ENCODE measurements at places on chromosomes 3 and 15. TPM values are rescaled to one million over a fixed set of nuclear protein-coding genes. Genes with fewer than 3 reads are reported as not detected.
A peak's percentile ranks its signal among the peaks of the same experiment; 100 is the strongest.

CFAP100 gene
- total RNA-seq: not detected

ZNF502 gene
- 0.69 TPM for total RNA-seq

RASL12 gene
- not detected for total RNA-seq

P2RY1 gene
- total RNA-seq: 0.17 TPM

ROPN1 gene
- not detected for total RNA-seq

ATP8B4 gene
- total RNA-seq: 4.2 TPM

TRH gene
- not detected for total RNA-seq

SAMD7 gene
- not detected for total RNA-seq

ANKRD63 gene
- total RNA-seq: not detected

SLC7A14 gene
- total RNA-seq: not detected

POLQ gene
- 23.9 TPM for total RNA-seq

HYAL3 gene
- total RNA-seq: 2.5 TPM

MOBP gene
- not detected for total RNA-seq

SMAD6 gene
- 0.07 TPM for total RNA-seq

DNA sequence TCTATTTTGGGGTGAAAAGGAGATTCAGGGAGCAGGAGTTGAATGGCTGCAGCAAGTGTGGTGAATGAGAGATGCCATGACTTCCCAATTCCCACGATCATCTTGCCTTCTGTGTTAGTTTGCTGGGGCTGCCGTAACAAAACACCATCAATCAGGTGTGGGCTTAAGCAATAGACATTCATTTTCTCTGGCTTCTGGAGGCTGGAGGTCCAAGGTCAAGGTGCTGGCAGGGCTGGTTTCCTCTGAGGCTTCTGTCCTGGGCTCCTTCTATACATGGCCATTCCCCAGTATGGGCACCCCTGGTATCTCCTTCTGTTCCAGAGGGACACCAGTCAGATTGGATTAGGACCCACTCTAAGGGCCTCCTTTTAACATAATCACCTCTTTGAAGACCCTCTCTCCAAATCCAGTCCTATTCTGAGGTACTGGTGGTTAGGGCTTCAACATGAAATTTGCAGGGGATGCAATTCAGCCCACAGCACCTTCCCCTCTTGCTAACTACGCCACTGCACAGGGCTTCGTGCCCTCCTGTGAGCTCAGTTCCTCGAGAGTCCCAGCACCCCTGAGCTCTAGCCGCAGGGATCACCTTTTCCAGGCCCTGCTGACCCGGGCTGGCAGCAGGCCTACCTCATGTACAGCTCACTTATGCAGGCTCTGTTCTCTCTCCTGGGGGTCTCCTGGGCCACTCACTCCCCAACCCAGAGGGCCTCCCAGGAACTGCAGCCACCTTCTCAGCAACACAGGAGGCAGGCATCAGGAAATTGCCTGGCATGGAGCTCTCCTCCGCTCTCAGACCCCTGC lies 37.3 kb upstream of the SLC6A11 start:
- no peak overlapping the region for H3K4me3 ChIP-seq
- H3K36me3 ChIP-seq: no peaks in the 10 kb centered on the region
- H3K27ac ChIP-seq: no peak overlapping the region
- H3K4me1 ChIP-seq: no peaks in the 10 kb centered on the region
- peaks cover 26% of the 10 kb centered on the region for H3K27me3 ChIP-seq
- no peak for DNase-seq

DNA sequence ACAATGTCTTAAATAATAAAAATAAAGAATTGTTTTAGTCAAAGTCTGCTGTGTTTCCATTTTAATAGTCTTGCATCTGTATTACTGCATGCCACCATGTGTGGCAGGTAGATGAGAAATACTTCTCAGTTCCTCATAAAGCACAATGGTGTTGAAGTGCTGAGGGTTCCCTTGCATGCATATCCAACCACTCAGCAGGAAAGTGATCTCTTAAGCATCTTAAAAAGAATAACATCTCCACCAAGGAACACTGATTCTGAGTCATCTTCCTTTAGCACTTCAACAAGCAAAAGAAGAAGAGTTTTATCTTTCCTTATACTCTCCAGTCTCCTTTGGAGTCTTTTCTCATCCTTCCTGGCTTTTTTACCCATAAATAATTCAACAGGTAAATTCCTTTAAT lies 602.0 kb downstream of the TBL1XR1 start:
- no peak overlapping the region for H3K4me3 ChIP-seq
- no peaks in the 10 kb centered on the region for H3K27me3 ChIP-seq
- no peaks in the 10 kb centered on the region for H3K36me3 ChIP-seq
- DNase-seq: no peak
- no peak overlapping the region for H3K27ac ChIP-seq

DNA sequence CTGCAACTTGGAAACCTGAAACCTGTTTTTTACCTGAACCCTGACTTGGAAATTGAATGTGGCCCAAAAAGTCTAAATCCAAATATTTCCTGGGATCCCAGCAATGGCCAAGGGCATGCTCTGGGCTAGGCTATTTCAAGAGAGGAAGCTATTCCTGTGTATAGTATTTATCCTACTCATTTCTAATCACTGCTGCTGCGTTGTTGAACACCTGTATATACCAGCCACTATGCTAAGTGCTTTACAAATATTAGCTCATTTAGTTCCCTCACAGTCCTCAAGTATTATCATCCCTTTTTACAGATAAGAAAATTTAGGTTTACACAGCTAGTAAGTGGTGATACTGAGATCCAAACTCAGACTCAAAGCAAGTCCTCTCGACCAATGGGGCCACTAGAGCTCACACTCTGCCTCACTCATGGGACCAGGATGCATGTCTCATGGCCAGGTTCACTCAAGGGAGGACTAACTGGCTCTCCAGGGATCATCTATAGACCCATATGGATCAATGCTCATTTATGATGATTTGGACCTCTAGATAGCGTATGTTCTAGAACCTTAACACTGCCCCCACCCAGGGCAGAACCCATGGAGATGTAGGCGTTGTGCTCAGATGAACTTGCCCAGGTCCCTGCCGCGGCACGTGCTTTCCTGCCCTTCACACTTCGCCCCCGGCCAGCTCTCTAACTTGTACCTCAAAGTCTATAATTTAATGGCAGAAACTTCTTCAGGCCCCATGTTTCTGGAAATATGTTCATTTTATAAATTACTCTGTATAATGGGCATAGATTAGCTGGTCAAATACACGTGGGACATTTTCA lies 2.6 kb upstream of the CCR4 start:
- no peak for DNase-seq
- H3K27me3 ChIP-seq: no peaks in the 10 kb centered on the region
- H3K4me3 ChIP-seq: no peak overlapping the region
- peaks cover 54% of the 10 kb centered on the region for H3K4me1 ChIP-seq

- no peak overlapping the region for H3K4me3 ChIP-seq
- no peaks in the 10 kb centered on the region for H3K4me1 ChIP-seq
- H3K27me3 ChIP-seq: peaks cover 31% of the 10 kb centered on the region
Measured at GRCh38 chr3:160707187-160707794, 30.3 kb downstream of the ARL14 start.

DNA sequence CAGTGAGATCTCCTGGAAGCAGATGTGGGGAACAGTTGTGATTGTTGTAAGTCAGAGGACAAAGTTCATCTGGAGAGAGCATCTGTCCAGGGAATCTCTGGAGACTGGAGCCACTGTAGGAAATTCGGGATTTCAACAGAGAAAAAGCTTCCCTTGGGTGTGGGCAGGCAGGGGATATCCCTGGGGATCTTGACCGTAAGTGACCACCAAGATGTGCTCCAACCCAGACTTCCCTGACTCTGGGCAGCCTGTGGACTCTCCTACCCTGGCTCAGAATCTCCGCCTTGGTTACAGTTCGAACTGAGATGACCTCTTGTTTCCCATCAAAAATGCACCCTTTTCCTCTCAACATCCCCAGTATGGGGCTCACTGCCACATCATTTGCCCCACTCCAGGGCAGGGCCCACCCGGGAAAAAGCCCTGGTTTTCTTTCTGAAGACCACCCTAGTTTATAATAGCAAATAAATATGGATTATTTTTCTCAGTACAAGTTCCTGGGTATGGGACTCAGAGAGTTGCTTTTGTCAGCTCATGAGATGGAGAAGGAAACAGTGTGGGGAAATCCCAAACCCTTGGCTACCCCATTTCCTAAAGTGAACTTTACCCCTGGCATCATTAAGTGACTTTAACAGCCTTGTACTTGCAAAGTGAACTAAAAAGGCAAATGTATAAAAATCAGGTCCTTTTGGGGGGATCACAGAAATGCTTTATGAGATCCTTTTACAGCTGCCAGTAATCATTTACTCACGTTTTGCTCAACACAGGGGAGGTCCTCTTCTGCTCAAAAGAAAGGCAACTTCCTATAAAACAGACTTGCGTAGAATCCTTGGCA lies 89.9 kb downstream of the CCNL1 start:
- no peaks in the 10 kb centered on the region for H3K36me3 ChIP-seq
- H3K4me3 ChIP-seq: no peak overlapping the region
- no peak overlapping the region for H3K27ac ChIP-seq
- no peaks in the 10 kb centered on the region for H3K27me3 ChIP-seq
- peaks cover 19% of the 10 kb centered on the region for H3K4me1 ChIP-seq
- no peak for DNase-seq

- no peak for DNase-seq
- H3K4me3 ChIP-seq: no peak overlapping the region
- no peak overlapping the region for H3K27ac ChIP-seq
- no peaks in the 10 kb centered on the region for H3K4me1 ChIP-seq
- H3K27me3 ChIP-seq: peaks cover 12% of the 10 kb centered on the region
Measured at GRCh38 chr3:171038342-171038741, 11.8 kb upstream of the SLC2A2 start.

GRCh38 chr3:10511809-10512494 lies 6.6 kb upstream of the ATP2B2 start:
- no peak for DNase-seq
- H3K4me3 ChIP-seq: no peak overlapping the region
- H3K4me1 ChIP-seq: no peaks in the 10 kb centered on the region
- no peaks in the 10 kb centered on the region for H3K27me3 ChIP-seq
- H3K36me3 ChIP-seq: no peaks in the 10 kb centered on the region
- no peak overlapping the region for H3K27ac ChIP-seq

GRCh38 chr3:178671791-178672190 lies 135.6 kb downstream of the KCNMB2 start:
- H3K4me1 ChIP-seq: peaks cover 2% of the 10 kb centered on the region
- H3K36me3 ChIP-seq: no peaks in the 10 kb centered on the region
- no peak overlapping the region for H3K4me3 ChIP-seq
- DNase-seq: no peak
- no peak overlapping the region for H3K27ac ChIP-seq
- no peaks in the 10 kb centered on the region for H3K27me3 ChIP-seq

- H3K4me3 ChIP-seq: no peak overlapping the region
- no peak for DNase-seq
- peaks cover 7% of the 10 kb centered on the region for H3K27me3 ChIP-seq
- H3K4me1 ChIP-seq: no peaks in the 10 kb centered on the region
Measured at GRCh38 chr15:62912808-62913207, 129.7 kb upstream of the TPM1 start.

DNA sequence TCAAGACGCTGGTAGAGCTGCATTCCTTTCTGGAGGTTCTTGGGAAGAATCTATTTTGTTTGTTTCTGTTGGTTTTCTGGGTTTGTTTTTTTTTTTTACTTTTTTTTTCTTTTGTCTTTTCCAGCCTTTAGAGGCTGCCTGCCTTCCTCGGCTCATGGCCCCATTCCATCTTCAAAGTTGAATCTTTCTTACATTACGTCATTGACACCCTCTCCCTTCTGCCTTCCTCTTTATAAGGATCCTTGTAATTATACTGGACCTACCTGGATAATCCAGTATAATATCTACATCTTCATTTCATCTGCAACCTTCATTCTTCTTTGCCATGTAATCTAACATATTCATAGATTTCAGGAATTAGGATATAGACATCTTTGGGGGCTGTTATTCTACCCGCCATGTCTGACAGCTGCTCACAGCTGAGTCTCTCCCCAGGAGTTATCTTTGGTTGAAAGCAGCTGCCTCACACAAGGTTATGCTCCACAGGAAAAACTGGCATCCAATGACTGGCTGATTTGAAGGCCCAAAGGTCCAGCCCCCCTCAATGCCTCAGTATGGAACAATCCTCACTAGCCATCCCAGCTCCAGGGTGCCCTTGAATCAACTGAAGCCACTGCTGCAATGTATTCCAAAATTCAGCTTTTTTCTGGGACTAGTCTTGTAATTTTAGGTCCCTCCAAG lies 38.4 kb upstream of the THBS1 start:
- H3K4me1 ChIP-seq: no peaks in the 10 kb centered on the region
- no peak for DNase-seq
- H3K36me3 ChIP-seq: no peaks in the 10 kb centered on the region

DNA sequence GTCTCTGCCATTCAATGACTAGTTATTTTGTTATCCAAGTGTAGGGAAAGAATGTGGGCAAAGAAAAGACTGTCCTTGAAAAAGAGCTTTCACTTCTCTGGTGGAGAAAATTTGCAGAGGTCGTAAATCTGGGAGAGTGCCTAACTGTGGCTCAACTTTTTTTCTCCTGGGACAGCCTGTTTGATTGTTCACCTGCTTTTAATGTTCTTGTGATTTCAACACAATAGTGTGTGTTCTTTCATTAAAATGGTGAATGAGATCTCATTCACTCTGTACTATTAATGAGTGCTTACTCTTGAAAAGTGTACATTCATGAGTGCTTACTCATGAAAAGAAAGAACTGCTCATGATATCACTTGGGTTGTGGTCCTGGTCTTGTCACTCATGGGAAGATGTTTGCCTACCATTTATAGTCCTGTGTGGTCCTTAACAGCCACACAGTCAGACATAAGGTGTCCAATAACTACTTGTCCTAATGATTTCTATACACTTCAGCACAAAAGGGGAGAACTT lies 567.3 kb downstream of the GRM7 start:
- H3K27me3 ChIP-seq: no peaks in the 10 kb centered on the region
- no peaks in the 10 kb centered on the region for H3K36me3 ChIP-seq
- no peak overlapping the region for H3K4me3 ChIP-seq

DNA sequence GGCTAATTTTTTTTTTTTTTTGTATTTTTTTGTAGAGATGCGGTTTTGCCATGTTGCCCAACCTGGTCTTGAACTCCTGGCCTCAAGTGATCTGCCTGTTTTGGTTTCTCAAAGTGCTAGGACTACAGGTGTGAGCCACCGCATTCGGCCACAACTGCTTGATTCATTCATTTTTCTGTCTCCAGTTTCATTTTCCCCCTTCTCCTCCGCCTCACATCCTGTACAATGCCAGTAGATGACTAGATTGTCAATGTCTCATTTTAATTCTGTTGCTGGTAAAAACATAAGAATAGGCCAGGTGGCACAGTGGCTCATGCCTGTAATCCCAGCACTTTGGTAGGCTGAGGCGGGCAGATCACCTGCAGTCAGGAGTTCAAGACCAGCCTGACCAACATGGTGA lies 12.0 kb upstream of the ZNF592 start:
- DNase-seq: peak; percentile 90
- peak overlapping the region; percentile 96 for H3K27ac ChIP-seq
- peaks cover 52% of the 10 kb centered on the region for H3K4me1 ChIP-seq
- no peaks in the 10 kb centered on the region for H3K36me3 ChIP-seq

- no peak for DNase-seq
- H3K4me1 ChIP-seq: no peaks in the 10 kb centered on the region
- no peaks in the 10 kb centered on the region for H3K36me3 ChIP-seq
- no peak overlapping the region for H3K27ac ChIP-seq
Measured at GRCh38 chr3:106386050-106386449, 517.2 kb upstream of the CBLB start.

- H3K27me3 ChIP-seq: peaks cover 3% of the 10 kb centered on the region
- no peak for DNase-seq
- peak overlapping the region; percentile 77 for H3K4me3 ChIP-seq
- H3K27ac ChIP-seq: peak overlapping the region; percentile 47
- H3K4me1 ChIP-seq: peaks cover 31% of the 10 kb centered on the region
Measured at GRCh38 chr3:53163444-53164387, 2.7 kb downstream of the PRKCD start.

- no peaks in the 10 kb centered on the region for H3K36me3 ChIP-seq
- H3K4me3 ChIP-seq: no peak overlapping the region
- no peak overlapping the region for H3K27ac ChIP-seq
- no peaks in the 10 kb centered on the region for H3K4me1 ChIP-seq
- H3K27me3 ChIP-seq: peaks cover 6% of the 10 kb centered on the region
- DNase-seq: no peak
Measured at GRCh38 chr3:10381336-10381735, 60.4 kb upstream of the SEC13 start.

Measured in activated CD4-positive, alpha-beta memory T cell treated with anti-CD3 and anti-CD28 coated beads for 36 hours (primary cell).